AG09309 (cell line): ENCODE measurements at places on chromosomes 7 and 10.

DNA sequence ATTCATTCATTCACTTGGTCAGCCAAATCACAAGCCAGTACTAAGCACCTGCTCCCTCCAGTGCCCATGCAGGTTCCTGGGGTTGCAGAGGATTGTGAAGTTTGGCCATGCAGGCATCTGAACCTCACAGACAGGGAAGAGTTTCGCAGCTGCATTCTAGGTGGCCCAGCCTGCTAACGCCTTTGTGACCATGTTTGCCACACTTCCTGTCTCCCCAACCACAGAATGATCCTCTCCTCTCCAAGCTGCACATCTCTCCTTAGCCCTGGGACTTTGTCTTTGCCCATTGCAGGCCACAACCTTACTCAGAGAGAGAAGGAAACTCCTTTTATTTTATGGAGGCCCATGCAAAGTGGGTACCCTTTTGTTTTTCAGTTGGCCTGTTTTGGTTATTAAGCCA, 31.8 kb downstream of the EPDR1 start:
- DNase-seq: no peak

DNA sequence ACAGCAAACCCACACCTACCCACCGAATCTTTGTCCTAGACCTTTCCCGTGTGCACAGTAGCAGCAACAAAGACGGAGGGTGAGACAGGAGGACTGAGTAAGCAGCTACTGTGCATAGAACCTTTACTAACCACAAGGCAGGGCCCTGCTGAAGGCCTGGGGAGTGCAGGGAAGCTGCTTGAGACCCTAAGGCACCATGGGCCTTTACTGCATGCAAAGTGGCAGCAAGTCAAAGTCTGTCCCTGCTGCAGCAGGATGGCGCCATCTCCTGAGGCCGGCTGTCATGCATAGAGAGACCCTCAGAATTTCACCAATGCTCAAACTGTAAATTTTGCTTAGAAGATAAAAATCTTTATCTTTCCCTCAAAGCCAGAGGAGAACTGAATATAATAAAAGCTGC, 610.5 kb downstream of the ACTR3B start:
- no peak for DNase-seq

DNA sequence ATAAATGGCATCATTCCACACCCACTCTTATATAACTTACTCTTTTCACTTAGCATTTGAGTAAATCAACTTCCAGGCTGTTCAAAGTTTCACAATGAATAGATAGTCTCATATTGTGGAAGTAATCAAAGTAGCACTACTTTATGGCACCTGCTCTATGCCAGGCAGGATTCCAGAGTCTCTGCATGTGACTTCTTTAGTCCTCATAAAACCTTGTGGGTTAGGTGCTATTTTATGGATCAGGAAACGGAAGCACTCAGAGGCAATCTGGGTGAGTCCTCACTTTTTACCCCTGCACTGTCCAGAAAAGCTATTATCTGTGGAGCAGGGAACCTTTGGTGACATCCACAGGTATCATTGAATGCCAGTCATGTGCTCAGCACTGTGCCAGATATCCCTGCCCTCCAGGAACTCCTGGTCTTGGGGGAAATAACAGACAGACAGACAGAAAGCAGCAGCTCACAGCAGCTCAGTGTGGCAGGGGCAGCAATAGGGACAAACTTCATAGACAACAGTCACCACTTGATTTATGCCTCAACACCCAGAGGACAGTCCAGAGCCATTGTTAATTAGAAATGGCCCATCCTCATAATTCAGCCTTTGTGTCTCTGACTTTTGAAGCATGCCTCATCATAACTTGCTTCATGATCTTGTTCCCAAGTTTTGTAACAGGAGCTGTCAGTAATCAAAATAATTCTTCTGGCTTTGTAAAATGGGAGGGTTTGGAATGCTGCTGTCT, 160.6 kb downstream of the SEC23IP start:
- no peak for DNase-seq

GRCh38 chr7:35734001-35734483, 39.1 kb upstream of the HERPUD2 start:
- DNase-seq: no peak

GRCh38 chr7:102432442-102433218, 745 bp upstream of the ORAI2 start:
- DNase-seq: no peak

DNA sequence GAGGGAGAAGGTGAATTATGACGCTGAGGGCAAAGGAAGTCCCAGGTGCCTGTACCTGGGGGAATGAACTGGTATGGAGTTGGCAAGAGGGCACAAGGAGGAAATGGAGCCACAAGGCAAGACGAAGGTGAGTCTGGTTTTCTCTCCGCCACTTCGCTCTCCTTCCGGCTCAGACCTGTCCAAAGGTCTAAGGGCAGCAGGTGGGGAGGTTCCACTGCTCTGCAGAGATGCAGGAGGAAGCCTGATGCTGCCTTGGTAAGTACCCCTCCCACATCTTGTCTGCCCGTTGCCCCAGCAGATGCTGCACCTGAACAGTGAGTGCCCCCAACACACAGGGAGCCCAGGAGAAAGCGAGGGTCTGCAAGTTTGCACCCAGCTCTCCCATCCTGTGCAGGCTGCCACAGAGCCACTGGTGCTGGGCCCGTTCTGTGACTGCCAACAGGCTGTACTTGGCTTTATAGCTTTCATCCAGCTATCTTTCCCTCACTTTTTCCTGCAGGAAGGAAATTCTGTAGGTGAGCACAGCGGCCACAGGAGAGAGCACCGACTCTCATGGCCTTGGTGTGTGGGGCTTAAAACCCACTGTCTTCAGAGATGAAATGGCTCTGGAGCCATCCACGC, 235.2 kb downstream of the COBL start:
- no peak for DNase-seq

DNA sequence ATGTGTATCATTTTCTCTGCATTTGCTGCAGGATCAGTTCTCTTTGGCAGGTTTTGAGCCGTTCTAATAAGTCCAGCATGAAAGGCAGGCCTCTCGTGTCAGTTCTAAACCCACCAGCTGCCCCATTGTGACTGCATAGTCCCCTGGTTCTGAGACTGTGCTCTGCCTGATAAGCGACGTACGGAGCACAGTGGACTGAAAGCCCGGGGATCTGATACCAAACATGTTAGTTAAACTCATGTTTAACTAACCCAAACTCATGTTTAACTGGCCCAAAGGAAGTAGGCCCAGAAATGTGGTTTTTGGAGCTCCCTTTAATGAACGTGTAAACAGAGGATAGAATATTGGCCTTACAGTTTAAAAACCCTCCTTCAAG, 98.0 kb upstream of the PDCD4 start:
- DNase-seq: no peak

DNA sequence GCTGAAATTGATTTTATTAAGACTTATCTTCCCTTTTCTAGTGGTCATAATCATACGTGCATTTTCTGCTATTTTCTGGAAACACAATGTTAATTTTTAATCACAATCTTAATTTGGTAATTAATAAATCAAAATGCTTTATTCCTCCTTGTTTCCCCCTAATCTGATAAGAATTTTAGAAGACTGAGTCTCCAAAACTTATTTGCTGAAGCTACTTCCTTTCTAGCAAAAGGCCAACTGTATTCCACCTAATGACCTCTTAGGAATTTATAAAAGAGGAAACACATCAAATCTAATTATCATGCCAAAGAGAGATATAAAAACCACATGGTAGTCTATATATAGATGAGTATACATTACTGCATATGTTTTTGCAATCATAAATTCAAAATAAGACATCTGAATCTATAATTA, 140.6 kb downstream of the GNAI1 start:
- DNase-seq: no peak

DNA sequence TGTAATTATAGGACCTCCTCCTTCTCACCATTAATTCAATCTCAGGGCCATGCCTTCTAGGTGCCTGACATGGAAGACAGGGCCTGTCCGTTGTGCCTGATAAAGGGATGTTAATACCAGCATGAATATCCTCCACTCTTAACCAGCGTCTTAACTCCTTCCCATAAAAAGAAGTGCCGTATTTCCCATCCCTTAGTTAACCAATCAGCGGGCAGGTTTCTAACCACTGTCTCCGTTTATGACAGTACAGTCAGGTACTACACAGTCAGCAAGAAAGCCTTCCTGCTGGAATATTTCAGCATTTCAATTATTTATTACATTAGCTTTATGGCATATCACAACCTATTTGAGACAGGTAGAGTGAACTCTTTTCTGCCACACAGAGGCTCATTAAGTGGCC, 308.6 kb upstream of the FZD8 start:
- DNase-seq: no peak

GRCh38 chr7:99459087-99459486, 6.9 kb downstream of the ATP5MF start:
- DNase-seq: no peak

DNA sequence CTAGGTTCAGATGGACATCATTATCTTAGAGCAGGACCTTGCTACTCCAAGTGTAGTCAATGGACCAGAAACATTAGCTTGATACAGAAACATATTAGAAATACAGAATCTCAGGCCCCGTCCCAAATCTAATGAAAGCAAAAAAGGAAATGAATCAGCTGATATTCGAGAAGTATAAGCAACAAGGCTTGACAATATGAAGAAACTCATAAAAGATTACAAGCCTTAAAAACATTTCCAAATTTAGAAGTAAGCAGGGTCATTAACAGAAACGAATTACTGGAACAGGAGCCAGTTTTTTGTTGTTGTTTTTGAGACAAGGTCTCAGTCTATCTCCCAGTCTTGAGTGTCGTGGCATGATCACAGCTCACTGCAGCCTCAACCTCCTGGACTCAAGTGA, 40.5 kb upstream of the GSAP start:
- DNase-seq: no peak

- no peak for DNase-seq
Measured at GRCh38 chr10:31087851-31088250, 56.2 kb upstream of the ZNF438 start.

GRCh38 chr10:34156781-34157425, 658.2 kb downstream of the PARD3 start:
- DNase-seq: no peak

- DNase-seq: no peak
Measured at GRCh38 chr7:31741852-31742251, 54.8 kb downstream of the PPP1R17 start.

- DNase-seq: no peak
Measured at GRCh38 chr10:25786161-25786560, 147.9 kb upstream of the MYO3A start.

GRCh38 chr10:28925121-28925663, 247.9 kb downstream of the BAMBI start:
- DNase-seq: no peak

GRCh38 chr7:134720091-134720935, 59.1 kb upstream of the CALD1 start:
- DNase-seq: no peak

- DNase-seq: no peak
Measured at GRCh38 chr7:138299066-138299465, 161.0 kb upstream of the TRIM24 start.

- no peak for DNase-seq
Measured at GRCh38 chr10:132606536-132607316, 69.1 kb downstream of the INPP5A start.

- no peak for DNase-seq
Measured at GRCh38 chr10:133293810-133294119, 14.9 kb downstream of the TUBGCP2 start.

GRCh38 chr10:113689574-113689973, 9.9 kb downstream of the CASP7 start:
- DNase-seq: no peak

- DNase-seq: no peak
Measured at GRCh38 chr7:26718063-26718462, 146.3 kb downstream of the SKAP2 start.

DNA sequence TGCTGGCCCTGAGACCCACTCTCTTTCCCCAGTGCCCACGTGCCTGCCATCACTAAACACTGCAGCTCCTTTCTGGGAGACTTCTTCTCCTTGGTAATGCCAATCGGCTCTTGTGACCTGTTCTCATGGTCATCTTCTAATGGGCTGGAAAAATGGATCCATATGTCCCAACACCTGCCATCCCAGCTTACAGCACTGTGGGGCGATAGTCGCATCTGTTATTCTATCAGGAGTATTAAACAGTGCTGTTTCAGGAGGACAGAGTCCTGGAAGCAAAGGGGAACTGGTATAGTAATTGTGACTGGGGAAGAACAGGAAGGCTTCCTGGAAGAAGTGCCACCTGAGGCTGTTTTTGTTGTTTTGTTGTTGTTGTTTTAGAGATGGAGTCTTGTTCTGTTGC, 411.2 kb downstream of the GLRX3 start:
- DNase-seq: no peak

GRCh38 chr7:6276911-6277408, 4.5 kb upstream of the CYTH3 start:
- no peak for DNase-seq

DNA sequence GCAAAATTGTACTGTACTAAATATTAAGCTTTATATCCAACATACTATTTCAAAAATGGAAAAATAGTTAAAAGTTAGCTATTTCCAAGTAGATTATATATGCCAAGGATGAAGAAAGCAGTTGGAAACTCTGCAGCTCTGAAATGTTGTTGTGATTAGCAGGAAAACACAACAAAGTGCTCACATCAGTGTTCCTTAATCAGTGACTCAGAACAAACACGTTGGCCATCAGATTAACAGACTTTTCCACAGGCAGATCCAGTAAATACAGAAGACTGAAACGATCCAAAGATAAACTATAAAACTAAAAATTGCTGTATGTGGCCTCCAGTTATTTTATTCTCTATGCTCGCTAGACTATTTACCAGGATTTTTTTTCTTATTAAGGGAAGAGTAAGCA, 99.6 kb upstream of the SEMA3D start:
- DNase-seq: no peak

GRCh38 chr10:128050936-128051335, 75.3 kb downstream of the MKI67 start:
- DNase-seq: no peak

DNA sequence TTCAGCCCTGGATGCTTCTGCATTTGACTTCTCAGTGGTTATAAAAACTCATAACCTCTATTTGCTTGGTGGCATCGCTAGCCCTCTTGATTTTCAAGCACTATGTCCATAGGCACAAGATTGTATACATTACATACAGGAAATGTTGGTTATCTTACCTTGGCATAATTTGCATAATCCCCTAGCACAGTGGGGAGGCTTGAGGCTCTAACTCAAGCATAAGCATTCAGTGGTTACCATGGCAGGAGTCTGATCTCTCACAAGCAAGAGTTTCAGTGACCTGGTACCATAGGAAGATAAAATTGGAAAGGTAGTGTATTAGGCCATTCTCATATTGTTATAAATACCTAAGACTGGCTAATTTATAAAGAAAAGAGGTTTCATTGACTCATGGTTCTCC, 121.8 kb downstream of the PLXDC2 start:
- no peak for DNase-seq

DNA sequence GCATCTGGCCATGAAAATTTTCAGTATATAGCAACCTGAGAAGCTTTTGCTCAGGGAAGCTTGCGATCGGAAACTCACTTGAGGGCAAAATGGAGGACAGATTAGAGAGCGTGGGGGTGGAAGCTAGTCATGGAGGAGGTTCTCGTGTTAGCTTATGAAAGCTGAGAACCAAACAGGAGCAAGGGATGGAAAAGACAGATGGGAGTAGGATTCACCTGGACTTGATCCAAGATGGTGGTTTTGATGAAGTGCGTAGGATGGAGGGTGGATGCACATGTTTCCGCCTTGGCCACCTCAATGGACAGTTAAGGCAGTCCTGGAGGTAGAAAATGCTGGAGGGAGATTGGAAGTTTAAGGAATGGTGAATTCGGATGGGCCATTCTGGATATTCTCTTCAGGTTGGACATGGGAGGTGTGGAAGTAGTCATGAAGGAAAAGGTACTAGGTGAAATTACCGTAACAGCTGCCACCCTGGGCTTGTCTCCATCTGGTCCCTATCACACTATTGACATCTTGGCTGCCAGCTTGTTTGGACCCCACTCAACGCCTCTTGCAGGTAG, 6.3 kb upstream of the C10orf95 start:
- DNase-seq: no peak

- no peak for DNase-seq
Measured at GRCh38 chr10:33071857-33072256, 113.8 kb upstream of the ITGB1 start.
